ENCODE measurements at places on chromosomes 6 and 20.

DNA sequence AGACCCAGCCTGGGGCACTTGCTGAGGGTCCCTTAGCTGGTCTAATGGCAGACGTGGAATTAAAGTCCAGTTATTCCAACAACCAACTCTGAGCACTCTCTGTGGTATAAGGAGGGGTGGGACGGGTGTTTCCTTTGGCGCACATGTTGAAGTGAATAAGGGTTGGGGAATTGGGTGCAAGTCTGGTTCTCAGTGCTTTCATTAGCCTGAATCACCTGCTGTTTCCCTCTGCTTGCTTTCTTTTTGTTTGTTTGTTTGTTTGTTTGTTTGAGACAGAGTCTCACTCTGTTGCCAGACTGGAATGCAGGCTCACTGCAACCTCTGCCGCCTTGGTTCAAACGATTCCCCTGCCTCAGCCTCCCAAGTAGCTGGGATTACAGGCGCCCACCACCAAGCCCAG is 110.1 kb downstream of the TNFAIP3 start:
- no peak for DNase-seq

GRCh38 chr6:149267072-149267471 is 50.4 kb upstream of the TAB2 start:
- DNase-seq: no peak

DNA sequence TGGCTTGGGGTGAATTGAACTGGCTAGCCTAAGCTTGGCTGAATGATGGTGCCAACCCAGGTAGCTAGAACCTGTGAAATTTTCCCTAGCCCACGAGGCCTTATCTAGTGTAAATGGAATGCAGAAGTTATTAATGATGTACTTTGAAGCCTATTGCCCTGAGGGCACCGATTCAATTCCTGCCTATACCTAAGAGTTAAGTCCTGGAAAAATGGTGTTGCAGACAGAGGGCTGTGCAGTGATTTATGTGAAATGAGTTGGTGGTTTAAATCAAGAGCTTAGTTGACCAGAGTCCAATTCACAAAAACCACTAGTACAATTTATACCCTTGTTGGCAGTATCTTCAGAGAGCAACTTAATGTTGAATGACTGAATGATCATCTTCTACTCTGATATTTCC is 373.8 kb upstream of the JAG1 start:
- no peak for DNase-seq

DNA sequence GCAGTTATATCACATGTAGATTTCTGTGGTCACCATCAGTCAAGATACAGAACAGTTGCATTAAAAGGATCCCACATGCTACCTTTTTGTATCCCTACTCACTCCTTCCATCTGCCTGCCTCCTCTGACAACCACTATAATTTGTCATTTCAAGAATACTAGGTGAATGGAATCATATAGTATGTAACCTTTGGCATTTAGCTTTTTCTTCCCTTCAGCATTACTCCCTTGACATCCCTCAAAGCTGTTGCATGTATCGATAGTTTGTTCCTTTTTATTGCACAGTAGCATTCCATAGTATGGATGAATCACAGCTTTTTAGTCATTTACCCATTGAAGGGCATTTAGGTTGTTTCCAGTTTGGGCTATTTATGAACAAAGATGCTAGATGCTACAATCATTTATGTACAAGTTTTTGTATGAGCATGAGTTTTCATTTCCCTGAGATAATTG is 26.1 kb downstream of the NCOA7 start:
- no peak for DNase-seq

DNA sequence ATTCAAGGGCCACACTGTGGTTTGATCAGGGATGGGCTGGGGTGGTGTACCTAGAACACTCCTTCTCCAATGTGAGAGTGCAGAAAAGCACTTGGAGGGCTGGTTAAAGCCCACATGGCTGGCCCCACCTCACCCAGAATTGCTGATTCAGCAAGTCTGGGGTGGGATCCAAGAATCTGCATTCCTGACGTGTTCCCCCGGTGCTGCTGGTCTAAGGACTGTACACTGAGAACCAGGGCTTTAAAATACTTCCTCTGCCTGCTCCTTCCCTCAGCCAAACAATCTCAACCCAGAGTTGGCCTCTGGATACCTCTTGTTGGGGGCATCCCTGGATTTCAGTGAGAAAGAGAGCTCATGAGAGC is 13.4 kb upstream of the OCSTAMP start:
- no peak for DNase-seq

- DNase-seq: no peak
Measured at GRCh38 chr20:9515214-9515585, 810 bp downstream of the LAMP5 start.

GRCh38 chr20:1945134-1945618 is 48.7 kb downstream of the PDYN start:
- no peak for DNase-seq

DNA sequence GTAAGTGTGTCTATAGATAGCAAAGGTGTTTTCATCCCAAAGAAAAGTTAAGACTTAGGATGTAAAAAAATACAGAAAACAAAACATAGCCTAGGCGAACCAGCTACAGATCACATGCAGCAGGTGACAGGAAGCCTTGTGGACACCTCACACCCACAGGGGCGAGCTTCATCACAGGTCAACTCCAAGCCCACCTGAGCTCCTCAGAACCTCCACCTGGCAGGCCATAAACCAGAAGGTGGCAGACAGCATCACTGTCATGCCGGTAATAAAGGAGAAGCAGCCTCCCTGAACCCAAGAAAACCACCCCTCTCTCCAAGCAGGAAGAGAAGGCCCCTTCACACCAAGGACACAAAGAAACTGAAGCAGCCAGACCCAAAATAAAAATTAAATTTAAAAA is 1.0 kb downstream of the RALGAPA2 start:
- no peak for DNase-seq

DNA sequence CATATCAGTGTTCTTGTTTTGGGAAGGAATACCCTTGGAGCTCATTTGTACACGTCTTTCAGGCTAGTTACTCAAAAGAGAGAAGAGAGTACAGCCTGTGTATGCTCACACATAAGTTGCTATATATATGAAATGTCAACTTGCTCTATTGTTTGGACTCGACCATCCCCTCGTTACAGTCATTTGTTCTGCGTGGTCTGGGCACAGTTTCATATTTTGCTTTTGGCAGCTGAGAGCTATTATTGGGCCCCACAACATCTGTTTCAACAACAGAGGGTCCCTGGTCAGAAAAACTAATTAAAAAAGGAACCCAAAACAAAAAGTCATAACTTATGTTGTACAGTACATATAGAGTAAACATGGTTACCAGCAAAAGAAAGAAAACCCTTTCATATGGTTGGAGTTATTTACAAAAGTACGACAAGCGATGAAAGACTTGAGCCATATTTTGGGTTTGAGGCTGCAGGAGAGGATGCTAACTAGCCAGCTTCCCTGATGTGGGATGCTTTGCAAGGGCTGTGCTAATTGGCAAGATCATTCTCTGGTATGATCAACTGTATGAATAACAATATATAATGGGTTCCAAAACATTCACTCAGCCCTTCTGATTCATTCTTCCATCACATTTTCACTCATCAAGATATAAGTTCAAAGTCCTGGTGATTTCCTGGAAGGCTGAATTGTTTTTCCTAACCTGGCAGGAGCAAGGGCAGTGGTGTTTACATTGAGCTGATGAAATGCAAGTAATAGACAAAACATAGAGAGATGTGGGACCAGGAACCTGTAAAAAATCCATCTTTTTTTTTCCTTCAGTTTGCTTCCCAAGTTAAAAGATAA is 137.9 kb downstream of the RPS12 start:
- no peak for DNase-seq

DNA sequence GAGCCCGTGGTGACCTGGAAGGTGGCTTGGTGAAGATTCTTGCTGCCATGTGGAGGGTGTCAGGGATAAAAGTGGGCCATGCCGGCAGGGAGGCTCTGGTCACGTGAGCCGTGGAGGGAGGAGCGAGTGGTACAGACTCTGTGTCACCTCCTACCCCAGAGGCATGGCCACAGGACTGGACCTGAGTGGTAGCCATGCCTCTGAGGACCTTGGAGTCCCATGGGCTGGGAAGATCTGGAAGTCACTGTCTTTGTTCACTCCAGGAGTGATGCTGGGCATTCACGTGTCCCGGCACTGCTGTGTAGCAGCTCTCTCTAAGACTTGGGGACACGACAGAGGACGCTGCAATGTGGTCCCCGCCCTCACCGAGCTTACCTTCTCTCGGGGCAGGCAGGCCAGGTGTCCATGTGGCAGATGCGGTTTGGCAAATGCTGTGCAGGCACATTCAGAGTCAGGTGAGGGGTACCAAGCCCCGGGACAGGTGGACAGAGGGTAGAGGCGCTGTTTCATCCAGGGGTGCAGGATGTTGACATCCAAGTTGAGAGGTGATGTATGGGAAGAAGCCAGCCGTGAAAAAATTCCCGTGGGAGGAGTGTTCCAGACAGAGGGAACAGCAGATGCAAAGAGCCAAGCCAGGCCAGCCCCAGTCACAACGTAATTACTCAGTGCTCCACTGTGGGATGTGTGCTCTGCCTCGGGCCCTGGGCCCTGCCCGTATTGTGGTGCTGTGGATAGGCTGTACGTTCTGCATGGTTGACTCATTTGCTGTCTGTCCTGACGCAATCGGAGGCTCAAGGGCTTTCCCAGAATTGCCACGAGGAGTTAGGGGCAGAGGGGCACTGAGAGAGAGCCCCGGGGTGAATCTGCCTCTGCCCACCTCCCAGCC is 307.8 kb downstream of the TAF4 start:
- no peak for DNase-seq

DNA sequence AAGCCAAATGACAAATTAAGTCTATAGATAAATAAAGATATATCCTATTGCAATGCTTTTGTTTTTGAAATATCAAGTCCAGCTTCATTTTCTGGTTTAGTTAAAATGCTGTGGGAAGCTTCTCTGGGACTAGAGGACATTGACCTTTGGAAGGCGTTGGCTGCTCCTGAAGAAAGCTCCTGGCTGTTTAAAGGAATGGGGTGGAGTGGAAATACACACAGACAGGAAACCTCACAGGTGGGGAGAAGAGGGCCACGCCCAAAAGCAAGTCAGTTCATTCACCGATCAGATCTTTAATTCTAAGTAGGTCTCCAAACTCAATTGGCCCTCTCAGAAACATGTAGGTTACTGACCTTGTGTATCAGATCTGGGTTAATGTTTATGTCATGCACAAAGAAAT is 59.6 kb downstream of the SPTLC3 start:
- no peak for DNase-seq

DNA sequence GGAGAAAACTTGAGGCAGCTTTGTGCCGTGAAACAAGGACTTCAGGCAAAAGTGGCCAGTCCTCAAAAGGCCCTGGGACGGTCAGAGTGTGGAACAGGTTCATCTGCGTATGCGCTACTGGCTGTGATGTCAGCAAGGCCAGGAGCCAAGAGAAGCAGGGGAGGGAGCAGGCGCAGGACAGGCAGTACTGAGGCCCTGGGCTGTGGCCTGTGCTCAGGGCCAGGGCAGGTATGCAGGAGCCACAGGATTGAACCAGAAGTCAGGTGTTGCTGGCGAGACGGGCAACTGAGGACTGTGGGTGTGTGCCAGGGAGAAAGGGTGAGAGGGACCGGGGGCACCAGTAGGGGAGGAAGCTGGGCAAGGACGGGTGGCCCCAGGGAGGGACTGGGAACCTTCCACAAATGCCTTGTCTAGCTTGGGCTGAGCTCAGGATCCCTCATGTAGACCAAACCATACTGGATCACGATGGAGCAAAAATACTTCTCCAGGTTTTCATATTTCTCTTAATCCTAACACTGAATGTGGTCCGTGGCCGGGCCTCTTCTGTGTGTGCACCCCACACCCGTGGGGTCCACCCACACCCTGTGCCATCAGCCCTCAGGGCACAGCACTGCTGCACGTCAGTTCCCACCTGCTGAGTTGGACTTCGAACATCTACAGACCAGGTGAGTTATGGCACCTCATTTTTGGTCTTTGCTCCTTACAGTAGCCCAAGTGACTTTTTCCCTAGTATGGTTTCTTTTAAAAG is 46.9 kb downstream of the GINS1 start:
- no peak for DNase-seq

DNA sequence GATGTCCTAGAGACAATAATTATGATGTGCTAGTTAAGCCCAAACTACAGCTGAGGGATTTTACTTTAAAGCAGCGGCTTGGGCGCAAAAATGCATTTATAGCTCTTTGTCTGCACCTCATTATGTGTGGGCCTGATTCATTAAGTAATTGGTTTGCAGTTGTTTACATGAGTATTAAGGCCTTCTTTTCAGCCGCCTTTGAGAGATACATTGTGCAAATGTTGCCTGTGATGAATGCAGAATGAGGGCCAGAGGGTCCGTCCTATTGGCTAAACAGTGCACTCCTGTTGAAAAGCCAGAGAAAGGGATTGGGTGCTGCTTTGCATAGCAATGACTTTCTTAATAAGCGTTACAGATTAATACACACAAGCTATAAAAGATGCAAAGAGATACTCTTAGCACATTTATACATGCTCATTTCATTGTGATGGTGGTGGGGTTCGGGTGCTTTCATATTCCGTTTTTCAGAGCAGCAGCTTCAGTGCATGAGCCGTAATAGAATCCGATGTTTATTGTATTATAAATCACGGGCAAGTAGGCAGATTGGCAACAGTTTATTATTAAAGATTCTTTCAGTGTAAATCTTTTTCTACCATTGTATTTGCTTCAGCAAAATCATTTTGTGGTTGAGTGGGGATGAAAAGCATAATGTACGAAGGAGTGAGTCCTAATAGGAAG is 68.2 kb upstream of the XRN2 start:
- no peak for DNase-seq

- DNase-seq: no peak
Measured at GRCh38 chr20:59933296-59933848, at the start of gene SYCP2. Gene SYCP2 (minus strand): TSS chr20:59933637. CDS start chr20:59922413, 11,224 bp downstream.

DNA sequence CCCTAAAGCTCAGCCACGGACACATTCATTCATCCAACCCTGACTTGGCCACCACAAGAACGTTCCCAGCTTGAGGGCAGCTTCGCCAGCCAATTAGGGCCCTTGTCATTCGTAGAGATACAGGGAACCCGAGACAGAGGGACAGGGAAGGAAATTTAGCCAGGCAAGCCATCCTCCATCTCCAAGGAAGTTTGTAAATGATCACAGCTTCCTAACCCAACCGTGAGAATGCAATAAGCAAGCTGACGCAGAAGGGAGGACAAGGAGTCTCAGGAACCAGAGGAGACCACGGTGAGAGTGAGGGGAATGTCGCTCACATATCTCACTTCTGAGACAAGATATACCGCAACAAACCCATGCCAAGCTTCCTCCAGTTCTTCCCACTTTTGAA is 1.4 kb downstream of the TRAM2 start:
- no peak for DNase-seq

Data from stimulated activated CD8-positive, alpha-beta memory T cell treated with anti-CD3 and anti-CD28 coated beads, Interleukin-15, amount 100 ng/mL, for 48 hours (primary cell).